ENCODE measurements at places on chromosomes 4 and X.

GRCh38 chr4:15526924-15527592, 57.4 kb downstream of the CC2D2A start:
- no peak for DNase-seq

GRCh38 chrX:112614640-112615039, 65.1 kb downstream of the LHFPL1 start:
- DNase-seq = no peak

- DNase-seq = no peak
Observed at GRCh38 chrX:81304563-81304962, 102.7 kb downstream of the SH3BGRL start.

DNA sequence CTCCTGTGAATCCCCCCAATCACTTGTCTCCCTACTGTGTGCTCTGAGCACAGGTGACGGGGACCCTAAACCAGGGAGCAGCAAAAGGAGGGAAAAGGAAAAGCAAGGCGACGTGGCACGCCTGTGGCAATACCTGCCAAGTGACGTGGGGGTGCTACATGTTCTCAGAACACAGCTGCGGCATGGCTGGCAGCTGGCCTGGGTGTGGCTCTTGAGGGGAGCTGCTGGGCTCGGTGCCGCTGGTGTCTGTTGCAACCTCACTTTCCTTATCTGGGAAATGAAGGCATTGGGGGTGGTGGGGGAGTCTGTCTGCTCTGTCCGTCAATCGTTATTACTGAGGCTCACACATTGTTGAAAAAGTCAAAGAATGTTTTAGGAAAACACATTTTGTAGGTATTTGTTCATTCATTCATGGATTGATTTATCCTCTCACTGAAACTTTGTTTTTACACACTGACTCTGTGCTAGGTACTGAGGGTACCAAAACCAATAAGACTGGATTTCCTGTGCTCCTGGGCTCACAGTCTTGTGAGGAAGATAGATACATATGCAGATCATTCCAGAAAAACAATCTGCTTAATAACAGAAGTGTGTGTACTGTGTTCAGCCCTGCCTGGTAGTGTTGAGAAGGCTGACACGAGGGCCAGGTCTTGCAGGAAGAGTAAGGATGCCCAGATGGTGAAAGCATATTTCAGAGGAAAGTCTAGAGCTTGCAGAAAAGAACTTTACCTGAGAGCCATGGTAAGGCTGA, 217.6 kb downstream of the PTTG2 start:
- no peak for DNase-seq

GRCh38 chr4:146032234-146032860, 93.7 kb upstream of the ZNF827 start:
- no peak for DNase-seq

DNA sequence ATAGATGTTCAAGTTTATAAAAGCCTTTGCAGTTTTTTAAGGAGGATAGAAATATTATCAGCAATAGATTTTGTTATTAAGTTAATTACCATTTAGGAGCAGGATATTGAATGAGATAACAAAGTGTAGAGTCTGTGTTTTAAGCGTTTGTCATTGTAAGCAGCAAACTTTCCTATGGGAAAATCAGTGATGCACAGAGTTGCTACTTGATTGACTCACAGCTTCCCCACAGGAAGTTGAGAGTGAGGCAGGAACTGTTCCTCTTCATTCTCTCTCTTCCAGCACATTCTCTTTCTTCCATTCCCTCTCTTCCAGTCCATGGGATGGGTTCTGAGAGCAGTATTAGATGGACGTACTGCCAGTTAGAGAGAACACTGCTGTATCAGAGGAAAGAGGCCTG, 867.7 kb upstream of the AGA start:
- no peak for DNase-seq

GRCh38 chr4:147371661-147372060, 109.2 kb upstream of the EDNRA start:
- no peak for DNase-seq

DNA sequence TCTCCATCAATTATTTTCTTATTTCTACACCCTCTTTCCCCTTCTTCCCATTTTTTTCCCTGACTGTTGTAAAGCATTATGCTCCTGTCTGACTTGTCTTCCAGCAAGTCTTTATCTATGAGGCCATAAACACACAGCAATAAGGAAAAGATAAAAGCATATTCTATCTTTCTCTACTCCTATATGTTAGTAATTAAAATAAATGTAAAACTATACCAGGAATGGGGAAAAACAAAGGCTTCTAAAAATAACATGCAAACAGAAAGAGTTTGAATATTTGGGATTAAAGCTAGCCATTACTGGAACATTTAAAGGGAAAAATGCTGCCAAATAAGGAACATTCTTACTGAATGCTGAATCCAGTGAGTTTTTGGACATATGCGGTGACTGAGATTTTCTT, 471.7 kb upstream of the HS3ST1 start:
- no peak for DNase-seq

- DNase-seq = no peak
Observed at GRCh38 chr4:55272589-55272988, 73.5 kb upstream of the SRD5A3 start.

GRCh38 chrX:65644621-65645289, 22.7 kb upstream of the MSN start:
- DNase-seq = peak; percentile 44

All from AG04449 (cell line).